ENCODE measurements at places on chromosomes 13 and 19.

GRCh38 chr13:109394311-109394988 is 391.9 kb downstream of the IRS2 start:
- no peak for DNase-seq

DNA sequence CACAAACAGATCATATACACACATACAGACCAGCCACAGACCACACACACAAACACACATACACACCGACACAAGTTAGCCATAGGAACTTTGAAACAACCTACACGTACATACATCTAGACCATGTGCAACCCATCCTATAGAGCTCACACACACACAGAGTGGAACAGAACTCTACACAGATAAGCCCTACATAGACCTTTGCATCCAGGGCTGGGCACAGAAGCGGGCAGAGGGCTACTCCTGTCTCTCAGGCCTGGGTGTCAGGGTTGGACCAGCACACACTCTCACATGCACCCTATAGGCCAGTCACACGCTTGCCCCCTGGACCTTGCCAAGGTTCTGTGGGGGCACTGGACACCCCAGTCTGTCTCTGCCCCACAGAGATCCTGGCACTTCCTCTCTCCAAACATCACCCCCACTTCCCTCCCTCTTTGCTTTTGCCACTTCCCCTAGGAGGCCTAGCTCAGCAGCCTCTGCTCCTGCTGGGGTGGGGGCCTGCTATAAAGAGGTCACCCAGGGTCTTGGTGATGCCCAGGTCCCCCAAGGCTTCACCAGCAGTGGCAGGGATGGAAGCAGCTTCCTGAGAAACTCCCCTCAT is 5.8 kb upstream of the JUNB start:
- no peak for DNase-seq

DNA sequence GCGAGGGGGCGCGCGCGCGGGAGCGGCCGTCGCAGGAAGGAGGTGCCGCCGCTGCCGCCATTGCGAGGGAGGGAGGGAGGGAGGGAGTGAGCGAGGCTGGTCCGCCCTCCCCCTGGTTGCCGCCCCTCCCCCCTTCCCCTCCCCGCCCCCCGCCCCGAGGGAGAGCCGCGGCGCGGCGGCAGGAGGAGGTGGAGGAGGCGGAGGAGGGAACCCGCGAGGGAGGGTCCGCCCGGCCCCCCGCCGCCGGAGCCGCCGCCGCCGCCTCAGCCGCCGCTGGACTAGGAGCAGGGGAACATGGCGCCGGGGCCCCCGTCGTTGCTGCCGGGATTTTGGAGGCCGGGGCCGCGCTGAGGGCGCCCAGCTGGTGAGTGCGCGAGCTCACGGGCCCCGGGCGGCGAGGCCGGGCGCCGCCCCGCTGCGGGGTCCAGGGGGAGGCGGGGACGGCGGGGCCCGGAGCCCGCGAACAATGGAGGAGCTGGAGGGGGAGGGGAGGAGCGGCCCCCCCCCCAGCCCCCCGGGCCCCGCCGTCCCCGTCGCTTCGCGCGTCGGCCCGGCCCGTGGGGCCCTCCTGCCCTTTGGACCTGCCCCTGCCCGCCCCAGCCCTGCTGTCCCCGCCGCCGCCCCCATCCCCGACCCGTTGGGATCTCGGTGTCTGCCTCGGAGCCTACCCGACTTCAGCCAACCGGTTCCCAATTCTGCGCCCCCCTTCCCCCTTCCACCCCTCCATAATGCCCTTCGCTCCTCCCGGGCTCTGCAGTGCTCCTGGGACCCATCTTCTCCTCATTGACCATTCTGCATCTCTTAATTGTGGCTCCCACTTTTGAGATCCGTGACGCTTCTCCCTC is at the start of gene ARHGAP35:
TSS of gene ARHGAP35 (plus strand) at position 152 of the 845 bp plus-strand sequence. CDS start 57,679 bp downstream, outside the sequence.
- peak; percentile 48 for DNase-seq

- DNase-seq, result no peak
Observed at GRCh38 chr13:58893396-58893795, 1261.9 kb downstream of the PCDH17 start.

GRCh38 chr13:41018602-41018948 is 541 bp downstream of the ELF1 start:
- no peak for DNase-seq

DNA sequence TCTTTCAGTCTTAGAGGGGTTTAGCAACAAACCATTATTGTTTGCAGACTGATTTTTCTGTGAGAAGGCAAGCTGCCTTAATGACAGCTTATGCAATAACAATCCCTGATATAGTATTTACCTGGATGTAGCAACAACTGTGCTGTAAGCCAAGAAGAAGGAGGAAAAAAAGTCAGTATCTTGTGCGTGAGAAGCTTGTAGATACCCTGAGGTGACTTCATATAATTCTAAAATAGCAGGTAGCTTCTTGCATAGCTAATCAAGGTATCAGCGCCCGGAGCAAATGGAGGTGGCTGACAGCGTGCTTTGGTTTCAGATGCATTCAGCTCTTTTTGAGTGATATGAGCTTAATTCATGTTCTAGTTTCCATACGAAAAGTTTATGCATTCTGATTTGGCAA is 309.8 kb downstream of the KLF5 start:
- DNase-seq, result no peak

DNA sequence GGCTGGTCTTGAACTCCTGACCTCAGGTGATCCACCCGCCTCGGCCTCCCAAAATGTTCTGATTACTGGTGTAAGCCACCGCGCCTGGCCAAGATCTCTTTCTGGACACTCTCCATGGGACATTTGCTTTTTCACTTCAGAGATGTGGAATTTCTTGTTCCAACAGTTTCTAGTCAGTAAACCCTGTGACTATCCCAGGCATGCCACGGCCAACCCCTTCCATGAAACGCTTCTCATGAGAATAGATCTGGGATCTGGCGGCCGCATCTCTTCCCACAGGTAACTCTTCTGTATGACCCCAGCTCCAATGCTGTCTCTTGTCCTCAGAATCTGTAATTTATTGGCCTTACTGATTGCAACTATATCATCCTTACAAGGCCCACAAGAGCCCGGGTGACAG is 16.2 kb downstream of the PLPP2 start:
- no peak for DNase-seq

DNA sequence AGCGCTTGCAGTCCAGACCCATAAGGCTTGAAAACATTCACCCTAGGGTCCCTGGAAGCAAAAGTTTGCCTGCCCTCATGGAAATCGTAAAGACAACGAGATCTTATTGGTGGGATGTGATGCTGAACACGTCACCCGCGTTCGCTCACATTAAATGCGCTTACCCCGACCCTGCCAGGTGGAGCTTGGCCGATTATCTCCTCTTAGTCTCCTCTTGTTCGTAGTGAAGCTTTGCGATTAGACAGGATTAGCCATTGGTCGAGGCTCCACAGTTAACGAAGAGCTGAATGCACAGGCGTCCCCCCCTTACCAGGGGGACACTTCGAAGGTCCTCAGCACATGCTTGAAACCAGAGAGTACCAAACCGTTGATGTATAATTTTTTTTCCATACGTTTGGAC is 16.0 kb upstream of the KDM4B start:
- DNase-seq, result no peak

DNA sequence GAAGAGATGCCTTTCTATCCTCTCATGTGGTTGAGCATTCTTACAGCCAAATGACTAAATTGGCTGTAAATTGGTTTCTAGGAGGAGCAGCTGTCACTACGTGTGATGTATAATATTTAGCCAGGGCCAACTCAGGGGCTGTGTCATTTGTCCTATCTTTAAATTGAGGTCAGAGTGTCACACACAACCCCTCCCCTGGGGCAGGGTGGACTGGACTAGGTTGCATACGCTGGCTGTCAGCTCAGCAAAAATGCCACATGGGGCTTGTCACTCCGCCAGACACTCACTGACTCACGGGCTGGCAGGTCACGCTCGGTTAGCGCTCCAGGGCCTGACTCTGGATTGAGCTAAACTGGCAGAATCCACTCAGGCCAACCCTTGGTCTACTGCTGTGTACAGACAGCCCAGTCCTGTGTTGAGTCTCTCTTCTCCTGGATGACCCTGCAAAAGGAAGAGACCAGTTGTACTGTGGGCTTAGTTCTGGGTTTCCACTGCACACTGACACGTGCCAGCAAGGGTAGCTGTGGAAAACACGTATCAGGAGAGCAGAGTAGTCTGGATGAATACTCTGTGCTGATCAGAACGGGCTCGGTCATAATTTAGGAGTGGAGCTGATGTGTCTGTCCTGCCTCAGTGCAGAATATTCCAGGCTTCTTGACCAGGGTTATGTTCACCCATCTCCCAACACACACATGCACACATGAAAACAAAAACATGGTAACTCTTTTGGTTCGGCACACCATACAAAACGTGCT is 29.1 kb downstream of the SHISA2 start:
- DNase-seq, result peak; percentile 42

DNA sequence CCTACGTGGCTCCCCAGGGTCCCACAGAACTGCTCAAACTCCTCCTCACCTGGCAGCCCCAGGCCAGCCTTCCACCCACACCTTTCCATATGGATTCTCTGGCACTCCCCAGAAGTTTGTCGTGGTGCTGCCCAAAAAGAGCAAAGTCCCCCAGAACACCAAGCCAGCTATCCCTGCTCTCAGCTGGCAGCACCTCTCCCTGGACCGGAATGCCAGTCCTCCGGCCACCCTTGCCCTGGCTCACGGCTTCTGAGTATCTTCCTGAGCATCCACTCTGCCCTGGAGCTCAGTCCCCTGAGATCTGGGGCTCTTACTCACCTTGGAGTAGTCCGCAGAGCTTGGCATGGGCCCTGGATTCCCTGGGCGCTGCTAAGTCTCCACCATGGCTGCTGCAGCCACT is 166.5 kb upstream of the ZNF507 start:
- DNase-seq, result no peak

GRCh38 chr19:45716359-45717130 is 14.2 kb downstream of the FBXO46 start:
- peak; percentile 65 for DNase-seq

DNA sequence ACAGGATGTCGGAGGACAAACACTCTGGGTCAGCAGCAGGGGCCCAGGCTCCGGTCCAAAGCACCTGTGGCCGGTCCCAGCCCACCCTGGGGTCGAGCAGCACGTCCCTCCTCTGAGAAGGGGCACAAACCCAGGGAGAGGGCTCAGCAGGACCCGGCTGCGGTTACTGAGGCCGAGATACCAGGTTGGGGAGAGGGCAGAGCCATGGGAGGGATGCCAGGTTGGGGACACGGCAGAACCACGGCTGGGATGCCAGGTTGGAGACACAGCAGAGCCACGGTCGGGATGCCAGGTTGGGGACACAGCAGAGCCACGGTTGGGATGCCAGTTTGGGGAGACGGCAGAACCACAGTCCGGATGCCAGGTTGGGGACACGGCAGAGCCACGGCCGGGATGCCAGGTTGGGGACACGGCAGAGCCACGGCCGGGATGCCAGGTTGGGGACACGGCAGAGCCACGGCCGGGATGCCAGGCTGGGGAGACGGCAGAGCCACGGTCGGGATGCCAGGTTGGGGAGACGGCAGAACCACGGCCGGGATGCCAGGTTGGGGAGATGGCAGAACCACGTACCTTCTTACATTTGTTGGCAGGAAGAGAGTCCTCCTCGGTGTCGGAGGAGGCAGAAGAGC is 18.5 kb downstream of the MIER2 start:
- DNase-seq, result no peak

GRCh38 chr13:104823071-104823470 is 1712.4 kb downstream of the EFNB2 start:
- no peak for DNase-seq

DNA sequence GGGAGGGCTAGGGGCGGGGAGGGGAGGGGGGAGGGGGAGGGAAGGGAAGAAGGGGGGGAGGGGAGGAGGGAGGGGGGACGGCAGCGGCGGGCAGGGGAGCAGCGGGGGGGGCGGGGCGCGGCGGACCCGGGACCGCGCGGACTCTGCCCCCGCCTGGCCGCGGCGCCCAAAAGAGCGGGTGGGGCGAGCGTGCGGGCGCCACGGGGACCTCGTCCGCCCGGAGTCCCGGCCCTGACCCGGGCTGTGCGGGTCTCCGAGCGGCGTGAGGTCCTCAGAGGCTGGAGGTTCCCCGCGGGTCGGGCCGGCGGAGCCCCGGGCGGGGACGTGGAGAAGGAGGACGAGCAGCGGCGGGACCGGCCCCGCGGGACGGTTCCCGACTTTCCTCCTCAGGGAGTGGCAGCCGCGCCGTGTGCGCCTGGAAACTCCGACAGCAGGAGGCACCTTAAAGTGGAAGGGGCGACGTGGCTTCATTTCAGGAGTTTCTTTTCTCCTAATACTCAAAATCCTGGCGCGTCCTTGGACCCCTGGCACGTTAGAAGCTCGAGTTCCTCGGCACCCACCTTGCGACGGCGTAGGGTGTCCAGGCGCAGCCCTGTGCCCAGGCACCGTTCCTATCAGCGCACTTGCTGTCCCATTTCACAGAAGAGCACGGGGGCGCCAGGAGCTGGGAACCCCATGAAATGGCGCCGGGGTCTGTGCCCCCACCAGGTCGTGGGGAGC is 518 bp upstream of the PLPP2 start:
- DNase-seq, result no peak
